ENCODE measurements at places on chromosomes 4 and X.

- DNase-seq, result no peak
Observed at GRCh38 chr4:169615467-169616106, 3.2 kb upstream of the NEK1 start.

DNA sequence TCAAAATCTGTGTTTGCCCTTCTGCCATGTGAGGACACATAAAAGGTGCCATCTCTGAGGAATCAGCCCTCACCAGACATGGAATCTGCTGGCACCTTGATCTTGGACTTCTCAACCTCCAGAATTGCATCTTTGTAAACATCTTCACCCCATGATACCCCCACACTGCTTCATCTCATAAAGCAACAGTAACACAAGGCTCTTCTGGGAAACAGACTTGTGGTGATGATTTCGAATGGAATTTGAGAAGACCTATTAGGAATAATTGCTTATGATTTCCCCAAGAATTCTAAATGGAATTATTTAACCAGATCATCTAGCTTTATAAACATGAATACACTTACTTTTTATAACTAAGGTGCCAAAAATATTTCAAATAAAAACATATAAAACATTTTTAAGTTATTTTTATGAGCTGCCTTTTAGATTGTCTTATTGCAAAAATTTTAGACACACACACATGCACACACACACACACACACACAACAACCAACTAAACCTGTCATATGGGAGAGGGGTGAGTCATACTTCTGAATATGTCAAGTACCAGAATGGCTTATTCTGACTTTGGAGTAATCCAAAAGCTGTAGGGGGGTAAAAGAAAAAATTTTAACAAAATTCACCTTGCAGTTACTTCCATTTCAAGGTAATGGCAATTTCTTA is 82.0 kb downstream of the USP46 start:
- no peak for DNase-seq

- DNase-seq, result no peak
Observed at GRCh38 chr4:128285085-128285997, 2.3 kb downstream of the PGRMC2 start.

DNA sequence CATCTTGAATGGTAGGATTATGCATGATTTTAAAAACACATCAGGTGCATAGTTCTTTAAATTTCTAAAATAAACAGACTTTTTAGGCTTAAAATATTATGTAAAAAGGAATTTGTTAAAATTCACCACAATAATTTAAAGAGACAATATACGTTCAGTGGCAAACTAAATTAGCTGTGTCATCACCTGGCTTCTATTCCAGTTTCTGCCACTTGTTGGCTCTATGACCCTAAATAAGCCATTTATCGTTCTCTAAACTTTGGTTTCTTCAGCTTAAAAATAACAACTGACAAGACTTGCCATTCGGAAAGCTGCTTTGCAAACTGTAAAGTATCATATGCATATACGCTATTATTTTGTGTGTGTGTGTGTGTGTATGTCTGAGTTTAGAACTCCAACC is 141.3 kb downstream of the MGST2 start:
- DNase-seq, result no peak

- no peak for DNase-seq
Observed at GRCh38 chr4:99403380-99404184, 31.6 kb downstream of the ADH7 start.

DNA sequence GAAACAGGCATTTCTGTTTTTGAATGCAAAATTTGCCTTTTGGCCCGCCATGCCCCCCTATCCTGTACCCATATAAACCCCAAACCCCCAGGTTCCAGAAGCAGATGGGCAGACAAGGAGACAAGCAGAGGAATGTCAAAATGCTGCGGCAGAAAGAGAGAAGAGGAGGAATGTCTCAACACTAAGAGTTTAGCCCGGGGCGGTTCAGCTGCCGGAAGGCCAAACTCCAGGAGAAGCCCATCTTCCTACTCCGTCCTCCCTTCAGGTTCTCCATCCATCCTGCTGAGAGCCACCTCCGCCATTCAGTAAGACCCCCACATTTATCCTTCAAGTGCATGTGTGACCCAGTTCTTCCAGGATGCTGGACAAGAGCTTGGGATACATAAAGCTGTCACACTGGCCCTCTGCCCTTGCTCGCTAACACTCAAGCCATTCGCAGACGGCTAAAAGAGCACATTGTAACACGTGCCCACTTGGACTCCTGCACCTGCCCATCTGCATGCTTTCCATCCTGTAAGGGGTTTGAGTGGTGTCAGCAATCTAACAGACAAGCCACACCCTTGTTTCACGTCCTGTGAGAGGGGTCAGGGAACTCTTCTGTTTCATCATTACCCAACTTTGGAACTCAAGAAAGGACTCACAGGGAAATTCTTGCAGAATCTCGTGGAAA is 31.3 kb downstream of the TLR10 start:
- DNase-seq, result no peak

DNA sequence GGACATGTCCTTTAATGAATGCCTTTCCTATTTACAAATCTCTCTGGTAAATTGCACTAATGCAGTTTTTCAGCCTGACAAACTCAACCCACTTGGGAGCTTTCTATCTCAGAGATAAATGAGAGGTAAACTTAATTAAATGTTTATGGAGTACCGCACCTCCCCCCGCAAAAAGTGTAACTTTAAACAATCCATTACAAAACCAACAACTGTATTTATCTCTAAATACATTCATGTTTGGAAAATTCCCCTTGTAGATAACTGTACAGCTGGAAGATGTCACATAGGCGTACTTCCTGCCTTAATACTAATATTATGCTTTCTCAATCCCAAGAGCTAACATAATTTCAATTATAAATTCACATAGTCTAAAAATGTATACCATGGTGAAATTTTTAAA is 215.5 kb downstream of the LDB2 start:
- DNase-seq, result no peak

DNA sequence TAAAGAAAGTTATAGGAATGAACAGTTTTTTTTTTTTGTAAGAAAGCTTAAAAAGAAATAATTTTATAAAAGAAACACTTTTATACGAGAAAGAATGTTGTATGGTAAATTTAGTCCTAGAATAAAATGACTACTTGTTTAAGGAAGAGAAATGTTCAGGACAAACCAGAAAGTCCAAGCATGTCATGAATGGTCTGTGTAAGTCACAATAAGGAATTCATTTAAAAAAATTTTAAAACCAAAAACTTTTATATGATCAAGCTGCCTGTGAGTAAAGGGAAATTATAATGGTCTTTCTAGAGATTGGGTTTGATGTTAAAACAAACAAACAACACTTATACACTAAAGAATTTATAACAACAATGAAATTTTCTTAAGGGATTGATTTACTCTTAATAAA is 858.9 kb upstream of the PCDH7 start:
- no peak for DNase-seq

GRCh38 chr4:168336837-168337549 is 18.4 kb upstream of the DDX60 start:
- no peak for DNase-seq

GRCh38 chr4:2245787-2246275 is 3.9 kb upstream of the HAUS3 start:
- no peak for DNase-seq

DNA sequence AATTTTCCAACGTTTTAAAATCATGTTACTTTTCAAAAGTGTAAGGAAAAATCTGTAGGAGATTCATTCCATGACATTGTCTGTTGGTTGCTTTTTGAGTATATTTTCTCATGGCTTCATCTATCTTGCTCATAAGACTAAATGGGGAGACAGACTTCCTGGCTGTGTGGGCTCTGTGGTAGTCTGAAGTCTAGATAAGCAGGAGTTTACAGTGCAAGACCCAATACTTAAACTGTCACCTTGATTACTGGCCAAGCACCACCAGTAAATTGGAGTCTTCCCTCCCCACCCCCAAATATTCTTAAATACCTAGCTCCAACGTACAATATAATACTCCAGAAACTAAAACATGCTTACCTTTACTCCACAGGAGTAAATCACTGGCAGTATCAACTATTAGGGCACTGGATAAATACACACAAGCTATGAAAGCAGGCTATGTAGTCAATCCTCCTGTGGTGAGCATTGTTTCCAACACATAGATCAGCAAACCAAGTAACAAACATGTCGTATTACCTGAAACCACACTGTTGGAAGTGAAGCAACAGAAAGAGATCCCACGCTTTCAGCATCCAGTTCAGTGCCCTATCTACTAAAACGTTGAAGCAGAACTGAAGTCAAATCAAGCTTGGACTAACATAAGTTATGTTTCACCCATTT is 6.2 kb downstream of the HNRNPD start:
- DNase-seq, result no peak

DNA sequence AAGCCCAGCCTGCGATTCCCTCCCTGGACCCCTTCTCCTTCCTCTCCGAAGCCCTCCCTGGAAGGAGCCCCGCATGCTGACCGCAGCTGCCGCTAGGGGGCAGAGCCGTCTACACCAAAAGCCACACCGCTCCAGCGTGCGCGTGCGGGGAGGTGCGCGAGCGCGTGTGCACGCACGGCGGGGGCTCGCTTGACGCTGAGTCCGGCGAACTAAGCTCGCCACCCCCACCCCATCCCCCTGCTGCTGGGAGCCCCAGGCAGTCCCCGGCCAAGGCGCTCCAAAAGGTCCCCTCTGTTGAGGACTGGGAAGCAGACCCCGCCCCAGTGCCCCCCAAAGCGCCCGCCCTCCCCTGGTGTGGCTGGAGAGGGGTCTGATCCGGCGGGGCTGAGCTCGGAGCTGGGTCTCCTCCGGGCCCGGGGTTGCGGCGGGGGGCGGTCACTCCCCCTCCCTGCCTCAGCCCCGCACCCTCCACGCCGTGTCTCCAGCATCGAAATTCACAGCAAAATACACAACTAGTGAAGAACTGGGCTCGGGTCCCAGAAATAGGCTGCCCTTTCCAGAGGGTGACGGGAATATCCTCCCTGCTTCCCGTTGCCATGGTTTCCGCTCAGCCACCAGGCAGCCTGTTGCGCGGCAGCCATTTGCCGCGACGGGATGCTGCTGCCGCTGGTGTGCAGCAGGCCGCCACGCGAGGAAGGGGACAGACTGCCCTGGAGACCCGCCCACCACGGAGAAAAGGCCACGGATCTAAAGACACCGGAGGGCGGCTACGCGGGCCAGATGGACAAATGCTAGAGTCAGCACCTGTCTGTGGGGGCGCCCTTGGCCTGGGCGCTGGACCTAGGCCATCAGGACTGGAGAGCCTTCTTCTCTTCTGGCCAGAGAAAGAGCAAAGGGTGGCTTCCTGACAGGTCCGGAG is 11.2 kb upstream of the CCNQ start:
- peak; percentile 41 for DNase-seq

DNA sequence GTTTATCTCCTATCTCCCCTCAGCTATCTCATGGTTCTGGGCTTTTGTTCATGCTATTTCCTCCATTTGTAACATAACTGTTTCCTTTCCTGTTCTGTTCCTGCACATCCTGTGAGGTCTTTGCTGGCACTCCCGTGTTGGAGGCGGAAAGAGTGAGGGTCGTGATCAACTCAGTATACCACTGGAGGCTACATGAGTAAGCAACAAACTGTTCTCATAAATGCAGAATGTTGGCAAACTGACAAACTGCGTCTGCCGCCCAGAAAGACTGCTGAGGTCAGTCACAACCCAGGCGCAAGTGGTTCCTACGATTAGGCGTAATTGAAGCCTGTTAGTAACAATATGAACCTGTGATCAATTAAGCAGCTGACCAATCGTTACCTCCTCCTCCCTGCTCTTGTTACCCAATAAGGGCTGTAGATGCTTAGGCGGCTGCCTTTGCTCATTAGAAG is 48.8 kb downstream of the C4orf33 start:
- DNase-seq, result no peak

DNA sequence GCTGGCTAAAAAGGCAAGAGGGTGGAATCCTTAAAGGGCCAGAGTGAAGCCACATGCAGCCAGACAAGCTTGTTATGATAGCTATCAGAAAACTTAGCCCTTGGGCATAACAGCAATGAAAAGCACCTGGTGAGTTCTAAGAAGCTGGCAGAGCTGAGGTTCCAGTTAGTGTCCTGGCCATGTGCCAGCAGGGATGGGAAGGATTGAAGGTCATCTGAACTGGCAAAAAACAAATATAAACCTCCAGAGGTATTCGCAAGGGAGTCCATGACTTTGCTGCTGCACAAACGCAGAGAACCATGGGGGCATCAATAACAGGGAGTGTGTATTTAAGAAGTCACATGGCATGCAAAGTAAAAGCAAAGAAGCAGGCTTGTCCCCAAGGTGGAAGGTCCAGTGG is 208.9 kb downstream of the FAM47A start:
- DNase-seq, result no peak

GRCh38 chrX:52437212-52437611 is 58.4 kb upstream of the XAGE1A start:
- DNase-seq, result no peak

GRCh38 chr4:98544818-98545414 is 113.5 kb downstream of the TSPAN5 start:
- DNase-seq, result no peak

- DNase-seq, result no peak
Observed at GRCh38 chrX:121987163-121987562, 939.8 kb downstream of the GLUD2 start.

DNA sequence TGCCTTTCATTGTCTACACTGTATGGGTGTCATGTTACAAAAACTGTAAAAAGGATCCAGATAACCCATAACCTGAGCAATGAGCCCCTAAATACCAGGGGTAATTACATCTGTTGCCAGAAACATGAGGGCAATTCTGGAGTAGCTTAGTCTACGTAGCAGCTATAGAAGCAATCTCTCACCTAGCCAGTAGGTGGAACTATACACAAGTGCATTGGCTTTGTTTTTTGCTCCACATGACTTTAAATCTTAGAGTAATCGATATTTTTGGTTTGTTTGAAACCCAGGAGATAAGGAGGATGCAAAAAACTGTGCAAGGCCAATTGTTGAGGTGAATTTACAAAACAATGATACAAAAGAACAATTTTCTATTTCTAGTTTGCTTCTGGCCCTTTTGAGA is 57.5 kb downstream of the GPR82 start:
- no peak for DNase-seq

GRCh38 chrX:112820364-112821268 is 20.0 kb downstream of the AMOT start:
- DNase-seq, result no peak

- no peak for DNase-seq
Observed at GRCh38 chrX:68365341-68365740, 68.0 kb downstream of the OPHN1 start.

GRCh38 chr4:63269156-63269555 is 1140.1 kb downstream of the TECRL start:
- no peak for DNase-seq

DNA sequence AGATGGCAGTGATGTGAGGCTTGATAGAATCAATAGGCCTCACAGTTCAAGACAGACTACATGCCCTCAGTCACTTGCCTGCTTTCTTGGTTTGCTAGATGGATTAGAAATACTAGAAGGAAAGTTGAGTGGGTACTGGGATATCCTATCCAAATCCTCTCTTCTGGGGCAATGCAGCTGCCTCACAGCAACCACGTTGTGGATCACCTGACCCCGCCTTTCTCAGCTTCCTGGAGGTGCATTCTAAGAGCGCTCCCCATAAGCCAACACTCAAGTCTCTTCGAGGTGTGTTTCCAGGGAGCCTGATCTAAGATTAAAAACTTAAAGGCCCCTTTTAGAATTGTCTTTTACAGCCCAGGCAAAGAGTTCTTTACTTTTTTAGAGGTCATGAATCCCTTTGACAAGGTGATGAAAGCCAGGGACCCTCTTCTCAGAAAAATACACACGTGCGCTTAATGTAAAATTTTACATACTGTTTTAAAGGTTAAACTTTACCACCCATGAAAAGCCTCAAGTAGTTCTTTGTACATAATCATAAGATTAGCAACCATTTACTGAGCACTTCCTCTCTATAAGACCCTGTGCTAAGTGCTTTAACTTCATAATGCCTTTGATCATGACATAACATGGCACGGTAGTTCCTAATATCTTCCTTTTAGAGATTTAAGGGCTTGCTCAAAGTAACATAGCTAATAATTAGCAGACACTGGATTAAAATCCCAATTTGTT is 840 bp upstream of the RPL34 start:
- no peak for DNase-seq

- DNase-seq, result no peak
Observed at GRCh38 chr4:174036576-174036975, 246.9 kb downstream of the FBXO8 start.

Data from tibial artery (tissue), 4 donors.